ENCODE measurements at places on chromosomes 7 and 10. TPM values are rescaled to one million over a fixed set of nuclear protein-coding genes. Genes with fewer than 3 reads are reported as not detected.

DNA sequence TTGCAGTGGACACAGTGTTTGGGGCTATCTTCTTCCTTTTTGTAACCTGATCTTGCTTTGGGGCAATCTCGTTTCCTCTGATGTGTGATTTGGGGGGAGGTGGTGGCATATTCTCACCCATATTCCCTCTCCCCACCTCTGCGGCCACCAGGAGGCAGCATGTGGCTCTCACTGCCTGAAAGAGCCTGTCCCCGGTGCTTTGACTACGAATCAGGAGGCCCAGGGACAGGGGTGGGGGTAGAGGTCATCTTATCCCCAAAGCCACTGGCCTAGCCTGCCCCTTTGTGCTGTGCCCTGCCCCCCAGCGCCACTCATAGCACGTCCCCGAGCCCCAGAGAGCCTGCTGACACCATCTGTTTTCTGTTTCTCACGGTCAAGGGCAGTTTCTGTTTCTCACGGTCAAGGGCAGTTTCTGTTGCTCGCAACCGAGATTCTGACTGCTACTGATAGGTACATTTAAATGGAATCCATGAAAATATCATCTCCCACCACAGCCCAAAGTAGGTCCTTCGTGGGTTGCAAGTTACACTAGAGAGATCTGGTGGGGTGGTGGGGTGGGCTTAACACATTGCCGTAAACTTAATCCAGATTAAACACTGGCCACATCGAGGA, 28.2 kb downstream of the PHYH start:
- peak; percentile 65 for DNase-seq

- DNase-seq, result peak; percentile 41
Observed at GRCh38 chr7:4845740-4846142, 16.1 kb downstream of the PAPOLB start.

The ADGRA1 gene
- total RNA-seq, result not detected

DNA sequence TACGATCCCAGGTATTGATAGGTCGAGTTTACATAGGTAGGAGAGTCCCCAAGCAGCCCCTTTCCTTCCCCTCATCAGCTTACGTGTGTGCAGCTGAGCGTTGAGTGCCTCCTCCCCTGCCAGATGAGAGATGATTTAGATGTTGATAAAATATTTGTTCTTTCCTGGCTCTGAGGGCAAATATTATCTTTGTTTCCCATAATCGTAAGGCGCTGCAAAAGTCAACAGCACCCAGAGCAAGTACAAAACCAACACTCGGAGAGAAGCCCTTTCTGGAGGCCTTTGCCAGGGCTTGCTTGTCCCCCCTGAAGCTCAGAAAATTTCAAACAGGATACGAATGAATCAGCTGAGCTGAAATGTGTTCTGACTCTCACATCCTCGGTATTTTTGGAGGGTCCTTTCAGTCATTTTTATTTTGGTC, 683.2 kb downstream of the LRMDA start:
- no peak for DNase-seq

- DNase-seq, result no peak
Observed at GRCh38 chr7:1463676-1464223, 4.5 kb upstream of the MICALL2 start.

The CYP26C1 gene
- total RNA-seq, result 0.22 TPM

The OR2A5 gene
- total RNA-seq, result not detected

The PI4K2A gene
- 22.3 TPM for total RNA-seq

DNA sequence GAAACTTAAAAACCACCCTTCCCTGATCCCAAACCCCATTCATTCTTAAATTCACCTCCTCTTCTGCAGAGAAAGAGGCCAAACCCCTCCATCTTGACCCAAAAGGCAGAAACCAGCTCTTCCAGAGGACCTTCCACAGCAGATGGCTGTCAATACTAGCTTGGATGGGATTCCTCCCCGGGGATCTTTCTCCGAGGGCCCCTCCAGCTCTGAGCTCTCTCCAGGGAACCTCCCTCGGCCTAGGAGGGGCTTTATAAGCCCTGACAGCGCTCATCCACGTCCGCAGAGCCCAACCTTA, 5.4 kb downstream of the TNRC18 start:
- DNase-seq, result no peak

GRCh38 chr7:41698726-41699125, 4.2 kb downstream of the INHBA start:
- no peak for DNase-seq

The UNC5B gene
- 5.3 TPM for total RNA-seq

The LIPJ gene
- not detected for total RNA-seq

DNA sequence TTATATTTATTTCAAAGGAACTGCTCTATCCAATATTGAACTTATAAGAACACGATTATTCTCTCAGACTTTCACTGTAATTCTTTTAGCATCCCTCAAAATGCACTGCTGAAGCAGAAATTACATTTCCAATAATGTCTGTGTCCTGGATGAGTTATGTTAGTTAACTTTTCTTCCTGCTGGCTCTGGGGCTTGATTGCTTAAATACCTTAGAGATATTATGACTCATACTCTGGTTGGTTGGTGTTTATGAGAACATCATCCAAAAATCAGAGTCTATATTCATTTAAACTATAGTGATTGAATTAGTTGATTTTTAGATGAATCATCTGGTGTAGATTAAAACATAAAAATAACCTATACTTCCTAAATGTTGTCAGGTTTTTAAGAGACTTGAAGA, 246.3 kb upstream of the VWC2 start:
- DNase-seq, result no peak

DNA sequence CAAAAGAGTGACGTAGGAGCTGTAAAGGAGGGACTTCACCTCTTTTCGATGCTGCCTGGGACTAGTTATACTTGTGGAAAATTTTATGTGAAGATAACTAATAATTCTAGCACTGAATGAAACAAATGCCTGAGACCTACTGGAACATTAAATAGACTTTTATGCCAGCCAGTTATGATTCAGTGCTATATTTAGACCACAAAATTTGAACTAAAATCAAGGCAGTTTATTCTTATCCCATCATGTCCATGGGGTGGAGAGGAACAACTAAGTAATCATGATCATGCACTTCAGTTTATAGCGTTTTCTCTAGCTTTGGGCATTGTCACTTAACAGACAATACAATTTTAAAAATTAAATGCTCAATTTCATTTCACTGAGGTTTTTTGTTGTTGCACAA, 76.7 kb downstream of the ZEB1 start:
- DNase-seq, result no peak

DNA sequence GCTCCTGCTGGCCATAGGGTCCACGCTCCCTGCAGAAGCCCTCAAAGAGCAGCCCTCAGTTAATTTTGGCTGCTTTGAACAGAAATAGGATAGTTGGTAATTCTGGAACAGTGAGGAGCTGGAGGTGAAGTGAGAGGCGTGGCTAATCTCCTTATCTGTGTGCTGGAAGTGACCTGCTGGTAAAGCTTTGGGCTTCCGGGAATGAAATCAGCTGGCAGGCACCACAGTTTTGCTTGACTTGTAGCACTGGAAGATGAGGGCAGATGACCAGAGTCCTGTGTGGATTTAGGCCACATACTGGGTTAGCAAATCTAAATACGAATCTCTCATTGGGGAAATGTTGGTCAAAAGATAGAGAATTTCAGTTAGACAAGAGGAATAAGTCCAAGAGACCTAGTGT, 10.2 kb downstream of the ATP6V0E2 start:
- DNase-seq, result no peak

- no peak for DNase-seq
Observed at GRCh38 chr10:116545122-116545521, 609 bp upstream of the PNLIP start.

The CSGALNACT2 gene
- 31.0 TPM for total RNA-seq

GRCh38 chr10:108901781-108902618, 1021.3 kb downstream of the XPNPEP1 start:
- no peak for DNase-seq

GRCh38 chr7:151632750-151633515, 113.2 kb upstream of the RHEB start:
- DNase-seq, result no peak

DNA sequence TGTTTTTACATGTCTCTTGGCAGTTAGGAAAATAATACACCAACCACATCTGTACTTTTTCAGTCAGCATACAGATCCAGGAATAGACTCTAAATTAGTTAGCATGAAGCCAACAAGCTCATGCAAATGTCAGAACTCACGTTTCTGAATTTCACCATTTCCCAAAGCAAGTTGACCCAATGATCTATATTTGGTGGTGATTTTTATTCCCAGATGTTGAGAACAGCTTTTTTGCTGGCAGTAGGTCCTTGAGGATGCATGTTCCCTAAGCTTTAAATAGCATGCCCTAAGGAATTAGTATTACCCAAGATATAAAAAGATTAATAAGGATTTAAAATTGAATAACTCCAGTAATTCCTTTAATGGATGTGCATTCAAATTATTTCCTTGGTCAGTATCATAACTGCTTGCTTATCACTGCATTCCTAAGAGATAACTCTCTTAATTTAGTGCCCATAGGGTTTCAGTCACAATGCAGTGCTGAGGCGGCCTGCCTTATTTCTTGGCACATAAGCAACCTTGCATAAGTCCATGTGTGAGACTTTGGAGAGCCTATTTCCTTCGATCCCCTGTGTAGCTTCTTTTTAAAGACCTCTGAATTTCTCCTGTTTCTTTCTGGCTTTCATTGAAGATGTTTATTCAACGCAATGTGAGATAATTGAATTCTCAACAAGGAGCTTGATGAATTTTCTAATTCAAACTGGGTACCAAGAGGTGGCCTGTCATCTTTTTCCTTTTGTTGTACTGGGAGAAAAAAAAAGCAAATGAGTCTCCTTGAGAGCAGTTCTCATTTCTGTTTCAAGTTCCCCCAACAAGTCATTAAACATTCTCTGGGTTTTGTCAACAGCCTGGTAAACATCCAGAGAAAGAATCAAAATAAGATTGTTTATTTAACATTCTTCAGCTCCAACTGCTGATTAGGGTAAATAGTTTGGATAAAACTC, 135.3 kb upstream of the MEOX2 start:
- DNase-seq, result no peak

GRCh38 chr7:7989133-7989532, 20.5 kb downstream of the GLCCI1 start:
- DNase-seq, result no peak

DNA sequence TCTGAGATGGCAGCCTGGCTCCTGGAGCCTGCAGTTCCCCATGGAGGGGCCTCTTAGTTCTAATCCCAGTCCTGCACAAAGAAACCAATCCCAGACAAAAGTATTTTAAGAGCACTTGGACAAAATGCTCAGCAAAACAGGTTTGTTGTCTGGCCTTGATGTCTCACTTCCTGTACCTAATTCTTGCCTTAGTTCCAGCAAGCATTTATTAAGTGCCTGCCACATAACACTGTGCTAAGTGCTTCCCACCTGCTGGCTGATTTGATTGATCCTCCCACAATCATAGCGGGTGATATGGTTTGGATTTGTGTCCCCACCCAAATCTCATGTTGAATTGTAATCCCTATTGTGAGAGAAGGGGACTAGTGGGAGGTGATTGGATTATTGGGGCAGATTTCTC, 65.7 kb upstream of the HABP2 start:
- no peak for DNase-seq

DNA sequence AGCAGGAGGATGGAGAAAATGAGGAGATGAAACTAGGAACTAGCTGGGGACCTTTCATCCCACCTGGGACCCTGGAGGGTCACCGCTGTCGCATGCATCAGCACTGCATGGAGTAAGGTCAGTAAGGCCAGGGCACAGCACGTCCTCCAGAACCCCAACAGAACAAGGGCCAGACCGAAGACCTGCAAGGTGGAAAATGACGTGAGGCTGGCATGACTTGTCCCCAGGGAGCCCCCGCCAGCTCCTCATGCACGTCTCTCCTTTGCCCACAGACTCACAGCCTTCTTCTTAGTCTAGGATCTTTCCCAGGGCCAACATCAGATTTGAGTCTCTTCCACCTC, 4.7 kb downstream of the ZNF488 start:
- peak; percentile 72 for DNase-seq

The OPALIN gene
- not detected for total RNA-seq

The MYOF gene
- 87.8 TPM for total RNA-seq

- DNase-seq, result no peak
Observed at GRCh38 chr7:11343818-11344413, 370.2 kb downstream of the PHF14 start.

GRCh38 chr10:69958556-69958902, 94.1 kb upstream of the MACROH2A2 start:
- no peak for DNase-seq

GRCh38 chr10:48879451-48879850, 60.2 kb downstream of the LRRC18 start:
- no peak for DNase-seq

- DNase-seq, result no peak
Observed at GRCh38 chr10:76303682-76304316, 872.4 kb downstream of the LRMDA start.

The GAD2 gene
- not detected for total RNA-seq

DNA sequence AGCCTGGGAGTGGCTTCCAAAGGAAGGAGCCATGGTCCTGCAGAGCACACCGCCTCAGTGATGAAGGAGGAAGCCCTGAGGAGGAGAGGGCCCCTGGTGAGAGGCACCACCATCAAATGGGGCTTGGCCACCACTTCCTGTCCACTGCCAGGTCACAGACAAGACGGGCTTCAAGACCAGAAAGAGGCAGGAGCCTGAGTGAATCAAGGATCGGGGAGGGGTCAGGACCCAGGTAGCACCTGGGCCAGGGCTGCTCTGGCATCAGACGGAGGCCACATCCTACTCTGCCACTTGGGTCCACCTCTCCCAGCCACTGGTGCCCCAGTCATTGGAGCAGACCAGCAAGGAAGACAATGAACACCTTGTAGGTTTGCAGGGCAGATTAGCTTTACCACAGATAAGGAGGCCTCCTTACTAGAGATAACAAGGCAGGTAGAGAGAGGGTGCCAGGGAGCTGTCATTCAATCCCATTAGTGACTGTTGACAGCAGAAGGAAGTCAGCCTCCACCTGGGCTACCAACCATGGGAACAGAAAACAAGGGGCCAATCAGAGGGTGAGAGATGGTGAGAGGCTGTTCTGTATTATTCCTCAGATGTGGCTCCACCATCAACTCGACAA, 143.4 kb downstream of the TNS3 start:
- DNase-seq, result no peak

The SFRP4 gene
- 64.3 TPM for total RNA-seq

All from mesenteric fat pad (tissue), 1 donor.